Cortex of kidney (tissue), 1 donor: ENCODE measurements at places on chromosomes 4 and X.

DNA sequence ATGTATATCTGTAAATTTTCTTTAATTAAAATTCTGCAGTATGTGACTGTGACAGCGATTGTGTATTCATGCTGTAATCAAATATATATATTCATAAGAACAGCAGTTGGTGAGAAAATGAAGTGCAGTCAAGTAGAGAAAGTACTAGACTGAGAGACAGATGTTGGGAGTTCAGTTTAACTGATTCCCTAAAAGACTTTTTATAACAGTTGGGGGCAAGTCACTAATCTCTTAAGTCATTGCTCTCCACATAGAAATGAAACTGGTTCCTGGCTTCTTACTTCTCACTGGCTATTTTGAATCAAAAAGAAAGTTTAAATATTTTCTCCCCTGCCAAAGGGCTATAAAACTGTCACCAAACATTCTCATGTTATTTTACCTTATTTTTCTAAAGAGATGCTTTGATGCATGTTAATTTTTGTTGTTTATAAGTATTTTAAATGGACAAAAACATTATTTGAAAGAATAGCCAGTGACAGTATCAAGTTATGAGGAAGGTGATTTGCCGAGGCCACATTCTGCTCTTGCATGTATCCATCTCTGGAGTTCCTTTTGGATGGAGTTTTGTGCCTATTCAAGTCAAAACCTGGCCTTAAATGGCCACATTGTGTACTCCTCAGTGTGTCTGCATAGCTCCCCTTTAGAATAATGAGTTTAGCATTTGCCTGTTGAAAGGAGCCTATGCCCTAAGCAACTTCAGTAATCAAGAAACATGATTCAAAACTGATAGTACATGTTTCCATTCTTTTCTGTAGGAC lies 30.8 kb downstream of the EXOC1 start:
- DNase-seq = no peak

DNA sequence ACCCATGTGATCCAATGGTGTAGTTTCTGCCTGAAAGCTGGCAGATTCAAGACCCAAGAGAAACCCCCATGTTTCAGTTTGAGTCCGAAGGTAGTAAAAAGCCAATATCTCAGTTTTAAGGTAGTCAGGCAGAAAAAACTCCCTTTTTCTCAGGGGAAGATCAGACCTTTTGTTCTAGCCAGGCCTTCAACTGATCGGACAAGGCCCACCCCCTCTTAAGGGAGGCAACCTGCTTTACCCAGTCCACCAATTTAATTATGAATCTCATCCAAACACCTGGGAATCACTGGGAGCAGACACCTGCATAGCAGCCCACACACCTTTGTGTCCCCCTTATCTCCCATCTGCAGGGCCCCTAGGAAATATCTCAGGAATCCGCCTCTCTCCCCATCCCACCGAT lies 322.0 kb downstream of the STK32B start:
- no peak for DNase-seq

DNA sequence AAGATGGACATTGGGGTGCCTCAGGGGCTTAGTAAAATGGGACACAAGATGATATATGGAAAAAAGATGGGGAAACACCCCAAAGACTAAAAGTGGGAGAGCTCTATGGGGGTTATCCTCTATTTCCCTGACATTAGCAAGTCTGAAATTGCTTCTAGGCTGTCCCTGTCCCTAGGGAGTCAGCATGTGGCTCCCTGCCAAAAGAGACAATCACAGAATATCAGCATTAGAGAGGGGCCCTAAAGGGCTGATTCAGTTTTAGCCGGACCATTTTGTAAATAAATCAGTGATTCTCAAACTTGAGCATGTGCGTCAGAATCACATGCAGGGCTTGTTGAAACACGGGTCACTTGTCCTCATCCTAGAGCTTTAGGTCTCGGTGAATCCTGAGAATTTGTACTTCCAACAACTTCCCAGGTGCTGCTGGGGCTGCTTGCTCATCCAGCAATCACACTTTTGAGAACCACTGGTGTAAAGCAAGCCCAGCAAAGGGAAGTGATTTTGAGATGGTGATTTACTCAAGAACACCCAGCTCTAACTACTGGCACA lies 165.3 kb upstream of the DGKK start:
- no peak for DNase-seq

GRCh38 chr4:76199664-76200211 lies 13.9 kb downstream of the SCARB2 start:
- DNase-seq = no peak

- DNase-seq = no peak
Observed at GRCh38 chrX:102840871-102841705, 96.0 kb upstream of the RAB40AL start.

DNA sequence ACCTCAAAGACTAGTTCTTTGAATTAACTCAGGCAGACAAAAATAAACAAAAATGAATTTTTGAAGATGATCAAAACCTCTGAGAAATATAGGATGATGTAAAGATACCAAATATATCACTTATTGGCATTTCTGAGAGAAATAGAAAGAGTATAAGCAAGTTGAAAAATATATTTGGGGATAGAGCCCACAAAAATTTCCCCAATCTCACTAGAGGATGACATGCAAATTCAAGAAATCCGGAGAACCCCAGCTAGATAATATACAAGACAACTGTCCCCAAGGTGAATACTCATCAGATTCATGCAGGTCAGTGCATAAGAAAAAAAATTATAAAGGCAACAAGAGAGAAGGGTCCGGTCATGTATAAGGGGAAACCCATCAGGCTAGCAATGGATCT lies 129.1 kb downstream of the CXXC4 start:
- DNase-seq = no peak

GRCh38 chr4:136554033-136554432 lies 978.3 kb downstream of the PCDH18 start:
- DNase-seq = no peak

- DNase-seq = no peak
Observed at GRCh38 chr4:132998585-132999230, 150.4 kb upstream of the PCDH10 start.

GRCh38 chr4:187608001-187608421 lies 387.6 kb upstream of the ZFP42 start:
- DNase-seq = no peak

GRCh38 chrX:131306601-131307000 lies 17.5 kb upstream of the IGSF1 start:
- no peak for DNase-seq

GRCh38 chrX:124347242-124347641 lies 879 bp downstream of the SH2D1A start:
- DNase-seq = no peak

DNA sequence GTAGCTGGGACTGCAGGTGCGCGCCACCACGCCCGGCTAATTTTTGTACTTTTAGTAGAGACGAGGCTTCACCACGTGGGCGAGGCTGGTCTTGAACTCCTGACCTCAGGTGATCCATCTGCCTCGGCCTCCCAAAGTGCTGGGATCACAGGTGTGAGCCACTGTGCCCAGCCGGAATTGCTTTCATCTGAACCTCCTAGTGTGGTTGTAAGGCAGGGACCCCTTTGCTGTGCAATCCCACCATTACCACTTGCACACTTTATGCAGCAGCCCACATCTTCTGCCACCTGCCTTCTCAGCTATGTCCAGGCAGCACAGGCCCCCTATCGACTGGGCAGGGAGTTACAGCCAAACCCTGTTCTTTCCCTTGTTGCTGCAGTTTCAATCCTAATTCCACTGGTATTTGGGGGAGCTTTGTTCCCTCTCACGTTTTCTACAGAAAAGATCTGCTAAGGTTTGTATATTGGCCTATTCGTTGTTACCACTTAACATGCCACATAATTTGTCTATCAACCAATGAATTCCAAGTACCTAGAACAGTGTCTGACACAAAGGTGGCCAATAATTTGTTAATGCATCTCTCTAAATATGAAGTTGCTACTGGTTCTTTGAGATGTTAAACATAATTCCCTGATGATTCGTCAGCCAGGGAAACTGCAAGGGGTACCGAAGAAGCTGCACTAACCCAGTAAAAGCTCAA lies 6.5 kb downstream of the RPL39 start:
- no peak for DNase-seq

DNA sequence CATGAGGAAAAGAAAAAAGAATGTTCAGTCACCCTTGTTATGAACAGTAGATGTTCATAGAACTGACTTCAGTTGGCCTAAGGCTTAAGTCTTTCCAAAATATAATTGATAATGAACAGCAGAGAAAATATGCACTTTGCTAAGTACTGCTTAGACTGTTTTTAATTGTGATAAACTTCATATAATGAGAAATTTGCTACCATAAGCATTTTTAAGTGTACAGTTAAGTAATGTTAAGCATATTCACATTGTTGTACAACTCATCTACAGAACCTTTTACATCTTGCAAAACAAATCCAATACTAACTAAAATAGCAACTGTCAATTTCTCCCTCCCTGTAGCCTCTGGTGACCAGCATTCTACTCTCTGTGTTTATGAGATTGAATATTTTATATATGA lies 792.2 kb upstream of the LCORL start:
- DNase-seq = no peak

GRCh38 chr4:58064653-58065052 lies 954.5 kb upstream of the IGFBP7 start:
- DNase-seq = no peak

DNA sequence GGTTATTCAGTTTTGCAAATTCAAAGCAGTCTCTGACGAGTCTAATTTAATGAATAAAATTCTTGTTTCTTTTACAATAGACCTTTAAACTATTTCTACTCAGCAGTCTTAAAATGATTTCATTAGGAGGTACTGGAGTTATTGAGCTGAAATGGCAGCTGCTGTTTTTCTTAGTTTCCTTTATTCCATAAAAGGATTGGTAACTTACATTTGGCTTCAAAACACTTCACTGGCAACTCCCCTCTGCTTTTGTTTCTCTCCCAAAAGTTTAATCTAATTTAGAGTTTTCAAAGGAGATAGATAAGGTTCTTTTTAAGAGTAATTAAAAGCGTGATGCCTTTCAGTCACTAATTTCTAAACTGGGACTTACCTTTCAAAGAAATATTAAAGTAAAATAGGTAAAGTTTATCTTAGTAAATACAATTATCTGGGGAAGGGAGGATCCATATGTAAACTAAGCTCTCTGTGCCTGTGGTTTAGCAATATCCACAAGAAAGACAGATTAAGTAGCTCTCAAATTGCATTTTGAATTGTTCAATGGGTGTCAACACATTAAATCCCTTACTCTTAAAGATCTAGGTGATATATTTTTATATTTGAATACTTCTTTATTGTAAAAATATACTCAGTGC lies 17.1 kb upstream of the PCDH10 start:
- DNase-seq = no peak

GRCh38 chr4:142336251-142336934 lies 509.7 kb downstream of the INPP4B start:
- no peak for DNase-seq

- no peak for DNase-seq
Observed at GRCh38 chr4:188839704-188840103, 700.5 kb downstream of the TRIML1 start.

DNA sequence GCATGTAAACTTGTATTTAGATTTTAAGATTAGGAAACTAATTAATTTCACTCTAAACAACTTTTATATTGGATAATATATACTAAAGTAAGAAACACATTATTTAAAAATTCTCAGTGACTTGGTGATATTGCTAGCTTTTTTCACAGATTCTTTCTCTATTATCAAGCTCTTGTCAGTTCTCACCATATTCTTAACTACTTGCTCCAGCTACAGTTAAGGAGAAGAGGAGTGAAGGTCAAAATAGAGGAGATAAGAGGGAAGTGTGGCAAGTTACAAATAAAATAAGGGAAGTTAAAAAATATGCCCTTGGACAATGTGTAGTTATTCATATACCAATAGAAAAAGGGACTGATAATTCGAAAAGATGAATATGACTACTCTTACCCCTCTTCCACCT lies 34.7 kb upstream of the NAF1 start:
- DNase-seq = no peak

DNA sequence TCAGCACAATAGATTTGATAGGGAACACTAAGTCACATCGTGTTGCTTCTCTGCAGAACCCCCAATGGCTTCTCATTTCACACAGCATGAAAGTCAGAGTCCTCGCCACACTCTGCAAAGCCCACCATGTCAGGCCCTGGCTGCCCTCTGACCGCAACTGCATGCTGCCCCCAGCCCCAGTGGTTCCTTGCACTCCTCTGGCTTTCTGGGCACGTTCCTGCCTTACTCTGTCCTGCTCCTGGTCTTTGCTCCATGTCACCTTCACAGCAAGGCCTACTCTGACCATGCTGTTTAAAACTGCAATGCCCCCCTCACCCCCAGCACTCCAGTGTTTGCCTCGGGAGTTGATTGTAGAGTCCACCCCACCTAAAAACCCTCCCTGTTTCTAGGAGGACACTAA lies 78.1 kb downstream of the EVC start:
- no peak for DNase-seq

DNA sequence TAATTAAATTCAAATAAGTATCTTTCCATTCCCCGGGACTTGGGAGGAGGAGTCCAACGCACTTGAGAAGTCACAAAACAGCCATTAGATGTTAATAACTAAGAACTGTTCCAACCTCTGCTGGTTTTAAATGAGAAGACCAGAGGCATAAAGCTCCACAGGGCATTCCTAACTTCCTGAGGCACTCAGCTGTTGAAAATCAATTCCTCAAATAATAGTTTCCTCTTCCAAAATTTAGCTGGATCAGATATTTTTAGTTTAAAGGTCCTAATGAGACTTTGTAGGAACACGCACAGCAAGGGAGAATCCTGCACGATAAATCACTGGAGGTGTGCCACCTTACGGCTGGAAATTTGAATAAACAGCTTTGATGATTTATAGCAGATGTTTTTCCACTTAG lies 504.3 kb upstream of the ZFP42 start:
- DNase-seq = no peak

GRCh38 chrX:55488593-55489313 lies 895 bp downstream of the USP51 start:
- no peak for DNase-seq

DNA sequence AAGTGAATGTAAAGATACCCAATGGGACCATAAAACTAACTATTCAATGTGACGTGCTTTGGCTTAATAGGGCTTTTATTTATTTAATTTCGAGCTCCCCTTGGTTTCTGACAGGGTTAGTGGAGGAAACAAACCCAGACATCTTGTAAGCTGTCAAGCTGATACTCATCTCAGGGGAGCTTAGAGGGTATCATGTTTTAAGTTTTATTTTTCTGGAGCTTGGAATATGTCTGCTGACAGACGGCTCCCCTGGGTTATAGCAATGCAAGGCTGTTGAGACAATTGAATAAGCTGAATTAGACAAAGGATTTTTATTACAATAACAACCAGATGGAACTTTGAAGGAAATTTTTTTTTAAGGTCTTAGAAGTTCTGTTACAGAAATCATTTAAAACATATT lies 456.5 kb downstream of the IL1RAPL1 start:
- DNase-seq = no peak

DNA sequence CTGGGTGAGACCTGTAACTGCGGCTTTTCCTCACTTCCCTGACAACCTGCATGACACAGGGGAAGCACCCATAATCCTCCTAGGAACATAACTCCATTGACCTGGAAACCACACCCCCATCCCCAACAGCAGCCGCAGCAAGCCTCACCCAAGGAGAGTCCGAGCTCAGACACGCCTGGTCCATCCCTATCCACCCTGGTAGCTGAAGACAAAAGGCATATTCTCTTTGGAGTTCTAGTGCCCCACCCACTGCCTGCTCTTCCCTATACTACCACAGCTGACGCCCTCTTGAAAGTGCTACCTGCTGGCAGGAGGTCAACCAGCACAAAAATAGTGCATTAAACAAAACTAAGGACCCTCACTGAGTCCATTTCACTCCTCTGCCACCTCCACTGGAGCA lies 1080.9 kb upstream of the IGFBP7 start:
- no peak for DNase-seq
